NCI-H748 treated with DMSO at 0.1 percent for 48 hours (cell line): ENCODE measurements at places on chromosomes 7 and 10.

GRCh38 chr7:28999427-28999826 lies 41.3 kb upstream of the TRIL start:
- no peak for DNase-seq

GRCh38 chr10:90421874-90422273 lies 436.0 kb downstream of the HTR7 start:
- DNase-seq = no peak

DNA sequence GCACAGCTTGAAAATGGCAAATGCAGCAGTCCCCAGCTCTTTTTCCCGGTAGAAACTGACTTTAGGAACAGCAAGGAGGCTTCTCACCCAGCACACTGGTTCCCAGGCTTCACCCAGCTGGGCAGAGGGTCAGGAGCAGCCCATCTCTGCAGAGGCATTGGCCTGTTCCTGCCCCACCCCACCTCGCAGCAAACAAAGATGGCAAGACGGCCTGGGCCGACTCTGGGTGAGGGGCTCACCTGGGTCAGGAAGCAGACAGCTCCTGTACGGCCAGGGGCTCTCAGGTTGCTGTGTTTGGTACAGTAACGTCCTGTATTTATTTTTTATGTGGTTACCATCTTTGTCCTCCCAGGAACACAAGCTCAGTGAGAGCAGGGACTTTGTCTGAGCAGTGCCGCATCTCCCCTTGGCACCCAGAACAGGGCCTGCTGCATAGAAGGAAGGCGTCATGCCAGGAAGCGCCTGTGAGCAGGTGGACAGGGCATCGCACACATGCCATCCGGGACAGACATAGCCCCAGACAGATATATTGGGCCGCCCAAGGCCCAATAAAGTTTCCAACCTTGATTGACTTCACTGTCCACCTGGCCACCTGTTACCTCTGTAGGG lies 585.0 kb upstream of the FOXK1 start:
- no peak for DNase-seq

DNA sequence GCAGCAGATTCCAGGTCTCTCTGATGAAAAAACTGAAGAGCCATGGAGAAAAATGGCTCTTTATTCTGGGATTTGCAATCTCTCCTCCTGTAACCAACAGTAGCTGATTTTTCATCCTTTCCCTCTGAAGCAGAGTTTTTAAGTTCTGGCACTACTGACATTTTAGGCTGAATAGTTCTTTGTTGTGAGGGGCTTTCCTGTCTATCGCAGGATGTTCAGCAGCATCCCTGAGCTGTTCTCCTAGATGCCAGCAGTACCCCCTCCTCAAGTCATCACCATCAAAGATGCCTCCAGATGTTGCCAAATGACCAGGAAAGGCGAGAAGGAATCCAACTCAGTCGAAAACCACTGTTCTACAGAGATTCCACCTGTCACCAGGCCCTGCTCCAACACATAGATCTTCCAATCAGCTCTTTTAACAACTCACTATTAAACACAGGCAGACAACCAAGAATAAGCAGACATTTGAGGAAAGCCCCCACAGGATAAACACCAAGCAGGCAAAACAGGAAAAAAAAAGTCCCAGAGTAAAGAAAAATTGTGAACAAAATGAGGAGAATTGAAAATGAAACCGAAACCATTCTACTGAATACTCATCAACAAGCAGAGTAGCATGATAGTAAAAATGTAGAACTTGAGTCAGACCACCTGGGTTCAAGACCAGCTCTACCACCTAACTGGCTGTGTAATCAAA lies 124.8 kb downstream of the MPP7 start:
- DNase-seq = no peak

DNA sequence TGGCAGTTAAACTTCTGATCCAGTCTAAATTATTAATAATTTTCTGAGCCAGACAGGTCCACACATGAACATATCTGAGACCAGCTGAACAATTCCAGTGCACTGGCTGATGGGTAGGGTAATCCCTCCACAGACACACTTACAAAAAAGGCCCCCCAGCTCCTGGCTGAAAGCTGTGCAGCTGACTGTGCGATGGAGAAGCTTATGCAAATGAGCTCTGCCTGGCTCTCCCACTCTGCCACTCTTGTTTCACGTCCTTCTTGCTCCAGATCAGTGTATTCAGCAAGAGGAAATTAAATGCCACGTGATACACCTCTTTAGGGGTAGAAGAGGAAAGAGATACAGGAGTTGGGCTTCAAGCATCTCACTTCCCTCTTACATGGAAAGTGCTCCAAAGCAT lies 76.4 kb upstream of the FEZF1 start:
- no peak for DNase-seq

DNA sequence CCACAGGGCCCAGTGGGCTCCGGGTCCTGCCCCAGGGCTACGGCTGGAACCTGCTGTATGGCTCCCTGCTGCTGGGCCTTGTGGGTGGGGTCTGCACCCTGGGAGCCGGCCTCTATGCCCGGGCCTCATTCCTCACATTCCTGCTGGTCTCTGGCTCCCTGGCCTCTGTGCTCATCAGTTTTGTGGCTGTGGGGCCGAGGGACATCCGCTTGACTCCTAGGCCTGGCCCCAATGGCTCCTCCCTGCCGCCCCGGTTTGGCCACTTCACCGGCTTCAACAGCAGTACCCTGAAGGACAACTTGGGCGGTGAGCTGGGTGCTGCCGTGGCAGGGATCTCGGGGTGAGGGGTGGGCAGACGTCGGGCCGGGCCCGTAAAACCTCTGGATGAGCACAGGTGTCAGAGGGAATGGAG lies 4.4 kb downstream of the SLC12A9 start:
- DNase-seq = no peak

DNA sequence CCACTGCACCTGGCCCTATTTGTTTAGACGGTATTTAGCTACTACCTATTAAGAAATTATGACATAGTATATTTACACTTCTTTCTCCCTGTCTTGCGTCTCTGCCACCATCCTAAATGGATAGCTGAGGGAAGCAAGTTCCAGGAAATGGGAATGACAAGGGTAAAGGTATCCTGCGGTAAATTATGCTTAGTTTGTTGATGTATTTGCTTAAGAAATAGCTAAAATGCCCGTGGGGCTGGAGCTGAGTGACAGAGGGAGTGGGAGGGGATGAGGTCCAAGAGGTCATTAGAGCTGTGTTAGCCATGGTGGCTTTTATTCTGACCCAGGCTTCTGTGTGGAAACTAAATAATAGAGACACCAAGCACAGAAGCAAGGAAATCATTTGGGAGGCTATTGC lies 29.0 kb upstream of the UBE2D1 start:
- DNase-seq = no peak

- no peak for DNase-seq
Observed at GRCh38 chr10:78953113-78953798, 115.5 kb upstream of the ZMIZ1 start.

DNA sequence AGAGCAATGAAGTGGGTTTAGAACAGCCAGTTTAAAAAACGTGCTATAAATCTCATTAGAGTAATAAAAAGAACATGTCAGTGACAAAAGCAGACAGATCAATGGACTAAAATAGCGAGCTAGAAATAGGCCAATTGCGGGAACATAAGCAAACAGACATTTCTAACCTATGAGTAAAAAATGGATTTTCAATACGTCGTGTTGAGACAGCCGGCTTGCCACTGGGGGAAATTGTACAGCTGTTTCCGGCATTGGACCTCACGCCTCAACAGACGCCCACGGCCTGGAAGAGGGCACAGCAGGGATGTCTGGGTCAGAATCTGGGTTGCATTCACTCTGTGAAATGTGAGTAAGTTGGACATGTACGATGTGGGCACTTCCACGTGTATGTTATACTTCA lies 92.9 kb downstream of the SVOPL start:
- DNase-seq = no peak

DNA sequence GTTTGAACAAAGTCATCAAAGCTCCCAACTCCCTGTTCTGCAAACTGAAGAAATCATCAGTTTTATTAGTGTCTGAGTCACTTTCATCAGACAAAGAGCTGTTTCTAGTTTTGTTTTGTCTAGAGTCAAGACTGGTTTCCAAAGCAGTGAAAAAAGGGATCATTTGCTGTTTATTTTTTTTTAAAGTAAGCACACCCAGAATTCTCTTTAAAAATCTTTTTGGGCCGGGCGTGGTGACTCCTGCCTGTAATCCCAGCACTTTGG lies 972.0 kb upstream of the CELF2 start:
- no peak for DNase-seq

DNA sequence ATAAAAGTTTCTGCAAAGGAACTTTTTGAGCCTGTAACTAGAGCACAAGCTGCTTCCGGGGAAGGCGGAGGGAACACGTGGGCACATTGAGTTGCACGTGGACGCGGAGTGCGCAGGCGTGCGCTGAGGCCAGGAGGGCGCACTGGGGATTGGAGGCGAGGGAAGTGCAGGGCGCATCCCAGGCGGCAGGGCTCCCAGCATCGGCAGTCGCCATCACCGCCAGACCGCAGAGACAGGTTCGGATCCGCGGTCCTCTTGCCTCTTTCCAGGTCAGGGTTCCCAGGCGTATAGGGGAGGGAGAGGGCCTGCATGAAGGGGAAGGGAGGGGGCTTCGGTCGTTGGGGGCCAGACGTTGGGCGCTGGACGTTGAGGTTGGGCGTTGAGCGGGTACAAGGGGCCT lies at the start of gene TDRD1:
TSS of gene TDRD1 (plus strand) at position 206 of the 400 bp plus-strand sequence. CDS start 8,479 bp downstream, outside the sequence.
- no peak for DNase-seq

DNA sequence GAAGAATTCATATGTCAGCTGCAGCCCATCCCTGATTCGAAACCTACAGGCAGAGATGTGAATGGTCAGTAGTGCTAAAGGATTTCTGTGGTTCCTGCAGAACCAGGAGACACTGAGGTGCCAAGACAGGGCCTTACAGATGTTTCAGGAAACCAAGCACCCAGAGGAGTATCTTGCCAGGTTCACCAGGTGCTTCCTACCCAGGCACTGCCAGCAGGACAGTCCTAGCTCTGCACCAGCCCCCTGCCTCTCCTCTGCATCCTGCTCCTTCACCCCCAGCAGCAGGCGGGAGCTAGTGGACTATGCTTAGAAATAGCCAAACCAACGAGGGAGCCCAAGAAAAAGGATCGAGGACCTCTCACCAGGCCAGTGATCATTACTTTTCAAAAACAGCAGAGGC lies 4.2 kb upstream of the IKZF1 start:
- DNase-seq = no peak

DNA sequence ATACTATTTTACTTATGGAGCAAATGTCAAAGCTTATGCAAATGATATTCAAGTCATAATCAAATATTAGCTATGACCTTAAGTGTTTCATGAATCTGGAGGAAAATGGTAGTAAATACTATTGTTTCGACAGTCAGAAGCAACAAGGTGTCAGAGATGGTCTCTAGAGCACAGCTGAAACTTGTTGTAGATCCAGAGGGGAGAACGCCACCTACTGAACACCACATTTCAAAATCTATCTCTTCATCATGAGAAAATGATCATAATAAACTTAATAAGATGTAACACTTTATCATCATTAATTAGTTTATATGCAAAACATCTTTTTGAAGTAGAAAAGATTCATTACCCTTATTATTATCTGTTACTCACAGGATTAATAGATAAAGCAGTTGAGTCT lies 418.7 kb downstream of the GATA3 start:
- DNase-seq = no peak

DNA sequence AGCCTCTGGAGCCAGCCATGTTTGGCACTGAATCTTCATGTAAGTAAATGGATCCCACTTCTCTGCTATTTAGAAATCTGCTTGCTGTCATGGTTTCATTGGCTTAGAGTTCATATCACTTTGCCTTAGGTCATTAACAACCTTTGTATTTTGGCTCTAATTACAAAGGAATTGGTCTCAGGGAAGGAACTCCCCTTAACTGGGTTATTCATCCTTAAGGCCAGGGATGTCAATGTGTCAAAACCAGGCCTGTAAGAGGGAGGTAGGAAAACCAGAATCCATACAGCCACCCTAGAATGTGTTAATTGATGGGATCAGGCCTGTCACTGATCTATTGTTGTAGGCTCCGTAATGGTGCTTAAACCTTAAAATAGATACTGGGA lies 67.3 kb downstream of the ST7 start:
- DNase-seq = peak; percentile 46

DNA sequence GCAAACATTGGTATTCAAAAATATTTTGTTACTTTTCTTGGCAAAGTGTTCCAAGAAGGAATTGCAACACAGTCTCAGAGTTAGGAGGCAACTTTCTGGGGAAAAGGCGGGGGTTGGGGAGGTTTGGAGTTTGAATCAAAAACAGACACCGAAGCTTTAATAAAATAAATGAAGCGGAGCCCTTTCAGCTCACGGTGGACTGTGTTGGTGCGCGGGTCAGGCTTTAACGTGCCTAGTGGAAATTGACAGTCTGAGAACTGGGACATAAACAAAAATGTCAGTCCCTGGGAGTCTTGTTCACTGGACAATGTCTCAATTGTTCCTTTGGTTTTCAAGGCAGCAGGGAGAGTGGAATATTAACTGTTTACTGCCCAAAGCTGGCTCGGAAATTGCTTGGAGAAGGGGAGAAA lies 109.3 kb downstream of the TCF7L2 start:
- DNase-seq = no peak

DNA sequence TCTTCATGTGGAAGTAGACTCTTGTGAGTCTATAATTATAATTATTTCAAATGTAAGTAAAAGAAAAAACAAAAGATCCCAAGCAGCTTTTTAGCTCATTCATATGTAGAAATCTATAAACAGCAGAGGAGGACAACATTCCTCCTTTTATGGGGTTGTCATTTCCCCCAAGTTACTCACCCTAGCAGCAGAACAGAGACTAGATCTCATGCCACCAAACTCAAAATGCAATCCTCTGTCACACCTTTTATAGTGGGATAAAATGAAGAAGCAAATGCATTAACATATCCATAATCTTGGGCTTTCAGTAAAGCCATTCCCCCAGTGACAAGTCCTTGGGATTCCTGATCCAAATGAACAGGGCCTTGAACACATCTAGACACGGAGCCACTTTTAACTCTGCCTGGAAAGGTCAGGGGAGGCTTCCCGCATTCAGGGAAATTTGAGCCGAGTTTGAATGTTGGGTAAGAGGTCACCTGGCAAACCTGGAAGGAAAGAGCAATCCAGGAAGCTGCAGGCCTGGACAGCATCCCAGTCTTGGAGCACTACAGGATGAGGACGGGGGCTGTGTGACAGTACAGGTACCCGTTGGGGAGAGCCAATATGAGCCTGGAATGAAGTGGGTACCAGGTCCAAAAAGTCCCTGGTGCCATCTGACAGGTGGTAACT lies 76.4 kb downstream of the DOCK4 start:
- DNase-seq = no peak

DNA sequence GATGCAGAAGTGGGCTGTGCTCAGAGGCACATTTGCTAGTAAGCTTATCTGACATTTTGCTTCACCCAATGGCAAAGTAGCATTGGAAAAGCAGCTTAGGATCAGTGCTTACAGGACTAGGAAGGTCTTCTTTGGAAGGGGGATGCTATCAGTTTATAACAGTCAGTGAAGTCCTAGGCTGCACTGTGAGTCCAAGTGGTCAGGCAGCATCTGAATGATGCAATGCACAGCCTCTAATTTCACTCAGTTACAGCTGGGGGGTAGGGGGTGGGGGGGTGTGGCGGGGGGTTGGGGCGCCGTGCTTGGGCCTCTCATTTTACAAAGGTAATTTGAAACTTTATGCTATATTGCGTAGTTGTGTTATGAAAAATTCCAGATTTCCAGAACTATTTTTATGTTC lies 652.3 kb upstream of the MGMT start:
- no peak for DNase-seq
